ENCODE measurements at places on chromosomes 16 and 17. TPM values are rescaled to one million over a fixed set of nuclear protein-coding genes. Genes with fewer than 3 reads are reported as not detected.

DNA sequence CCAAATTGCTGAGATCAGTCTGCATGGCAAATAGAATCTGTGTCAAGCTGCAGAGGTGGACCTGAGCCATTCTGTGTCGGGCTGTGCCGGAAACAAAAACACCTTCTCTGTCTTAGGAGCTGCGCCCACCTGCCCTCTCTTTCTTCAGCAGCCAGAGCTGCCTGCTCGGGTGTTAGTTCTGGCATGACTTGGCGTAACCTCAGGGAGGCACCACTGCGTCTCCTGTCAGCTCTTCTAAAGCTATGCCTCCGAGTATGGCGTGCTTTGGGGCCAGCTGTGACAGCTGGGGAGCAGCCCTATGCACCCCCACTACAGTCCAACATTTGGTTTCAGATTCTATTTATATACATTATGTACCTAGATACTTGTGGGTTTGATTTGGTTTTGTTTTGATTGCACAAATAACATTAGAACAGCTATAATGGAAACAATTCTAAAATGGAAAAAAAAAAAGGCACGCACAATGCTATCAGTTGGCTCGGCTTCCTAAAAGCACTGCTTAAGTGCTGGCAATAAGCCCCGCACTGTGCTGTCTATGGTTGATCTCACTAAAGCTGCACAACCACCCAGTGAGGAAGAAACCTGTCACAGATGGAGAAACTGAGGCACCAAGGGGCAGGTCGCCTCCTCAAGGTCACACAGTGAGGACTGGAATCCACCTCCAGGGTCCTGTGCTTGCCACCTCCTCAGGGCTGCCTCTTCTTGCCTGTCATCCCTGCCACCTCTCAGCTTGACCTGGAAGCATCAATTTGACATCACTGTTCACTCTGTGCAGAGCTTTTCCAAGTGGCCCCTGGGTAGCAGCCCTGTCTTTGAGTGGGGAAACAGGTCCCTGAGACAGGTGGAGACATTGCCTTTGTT lies 18.7 kb upstream of the ADGRG1 start:
- peak; percentile 31 for DNase-seq

NTN3 gene
- total RNA-seq: 1.5 TPM

DNA sequence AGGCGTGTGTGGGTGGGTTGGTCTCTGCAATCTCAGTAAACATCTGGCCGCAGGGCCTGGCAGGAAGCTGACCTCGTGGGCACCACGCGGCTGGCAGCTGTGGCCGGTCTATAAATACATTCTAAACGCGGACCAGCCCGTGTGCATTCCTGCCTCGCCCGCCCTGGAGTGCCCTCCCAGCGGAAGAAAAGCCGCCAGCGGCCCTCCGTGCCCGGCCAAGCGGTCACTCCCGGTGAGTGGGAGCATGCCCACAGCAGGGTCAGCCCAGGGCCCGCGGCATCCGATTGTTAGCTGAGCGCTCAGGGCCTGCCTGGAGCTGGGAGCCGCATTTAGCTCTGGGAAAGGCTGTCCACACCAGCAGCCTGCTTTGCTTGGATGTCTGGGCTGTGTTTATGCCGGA lies 10.3 kb downstream of the ZNF469 start:
- DNase-seq: no peak

SF3B3 gene
- total RNA-seq: 441 TPM

DNA sequence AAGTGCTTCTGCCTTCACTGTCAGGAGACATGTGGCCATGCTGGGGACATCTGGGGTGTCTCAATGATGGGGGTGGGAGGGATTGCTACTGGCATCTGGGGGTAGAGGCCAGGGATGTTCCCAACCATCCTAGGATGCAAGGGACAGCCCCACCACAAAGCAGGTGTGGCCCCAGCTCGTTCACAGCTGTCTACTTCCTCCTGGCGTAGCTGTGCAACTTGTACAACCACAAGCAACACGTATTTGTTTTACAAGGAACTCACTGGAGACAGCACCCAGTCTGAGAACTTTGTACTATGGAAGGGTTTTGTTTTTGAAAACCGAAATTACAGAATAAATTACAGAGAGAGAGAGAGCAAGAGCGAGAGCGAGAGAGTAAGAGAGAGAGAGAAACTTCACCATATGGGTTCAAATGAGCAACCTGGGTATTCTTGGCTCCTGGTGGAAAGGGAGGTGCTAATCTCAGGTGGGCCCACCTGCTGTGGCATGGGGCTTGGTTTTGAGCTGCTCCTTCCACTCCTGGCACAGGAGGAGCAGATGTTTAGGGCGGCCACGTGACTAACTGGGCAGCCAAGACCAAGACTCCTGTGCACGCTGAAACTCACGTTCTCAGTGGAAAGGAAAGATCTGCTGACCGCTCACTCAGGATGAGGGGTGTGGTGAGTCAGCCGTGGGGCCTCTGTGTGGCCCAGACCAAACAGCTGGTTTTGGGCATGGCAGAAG lies 17.5 kb upstream of the TNFRSF13B start:
- peak; percentile 68 for DNase-seq

GRCh38 chr17:4221899-4222659 lies 41.7 kb downstream of the ANKFY1 start:
- no peak for DNase-seq
